CD4-positive, alpha-beta T cell treated with Interleukin-17A for 1 hour (primary cell): ENCODE measurements at places on chromosomes 11 and 22.

DNA sequence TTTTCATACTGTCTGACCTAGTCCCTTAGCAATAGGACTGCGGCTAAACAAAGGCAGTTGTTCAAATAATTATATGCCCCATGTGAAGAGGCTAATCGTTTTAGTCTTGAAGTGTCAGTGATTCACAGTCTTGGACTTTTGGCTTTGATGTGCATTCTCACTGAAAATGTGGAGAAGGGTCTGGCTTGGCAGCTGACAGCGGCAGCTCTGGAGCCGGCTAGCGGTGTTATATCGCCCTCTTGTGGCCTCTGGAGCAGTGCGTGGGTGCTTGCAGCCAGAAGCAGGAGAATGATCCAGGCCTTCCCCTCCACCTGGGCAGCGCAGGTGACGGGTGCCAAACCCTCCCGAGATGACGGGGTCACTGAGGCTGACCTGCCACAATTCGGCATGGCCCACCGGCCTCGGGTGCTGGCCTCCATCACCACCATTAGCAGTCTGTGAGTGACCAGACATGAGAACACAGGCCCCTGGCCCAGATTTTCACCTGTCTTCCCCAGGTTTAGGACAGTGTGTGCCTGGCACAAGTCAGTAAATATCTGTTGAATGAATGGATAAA, 90.3 kb upstream of the PITPNB start:
- peak; percentile 73 for DNase-seq

DNA sequence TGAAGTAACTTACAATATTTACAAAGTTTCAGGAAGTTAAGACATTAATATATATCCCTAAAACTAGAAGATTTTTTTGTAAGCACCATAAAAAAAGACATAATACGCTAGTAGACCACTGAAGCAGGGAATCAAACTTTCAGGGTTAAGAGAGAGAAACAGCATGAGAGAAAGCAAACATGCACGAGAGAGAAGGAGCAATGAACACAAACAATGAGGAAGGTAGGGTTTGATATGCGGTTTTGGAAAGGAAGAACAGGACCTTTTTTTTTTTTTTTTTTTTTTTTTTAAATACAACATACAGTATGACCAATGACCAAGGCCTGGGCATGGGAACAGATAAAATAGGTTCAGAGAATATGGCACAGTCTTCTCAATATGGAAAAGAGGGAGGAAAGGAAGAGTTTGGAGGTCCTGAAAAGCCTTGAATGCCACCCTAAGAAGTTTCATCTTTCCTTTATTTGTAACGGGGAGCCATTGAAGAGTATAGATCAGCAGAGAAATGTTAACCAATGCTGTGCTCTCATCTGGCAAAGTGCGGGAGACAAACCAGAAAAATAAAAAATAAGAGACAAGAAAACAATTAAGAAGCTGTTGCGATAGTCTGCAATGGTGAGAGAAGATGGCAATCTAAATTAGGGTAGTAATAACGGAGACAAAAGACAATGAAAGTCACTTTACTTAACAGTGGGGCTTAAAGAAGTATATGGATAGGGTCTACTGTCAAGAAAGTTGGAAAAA, 101.0 kb downstream of the USP35 start:
- no peak for DNase-seq

DNA sequence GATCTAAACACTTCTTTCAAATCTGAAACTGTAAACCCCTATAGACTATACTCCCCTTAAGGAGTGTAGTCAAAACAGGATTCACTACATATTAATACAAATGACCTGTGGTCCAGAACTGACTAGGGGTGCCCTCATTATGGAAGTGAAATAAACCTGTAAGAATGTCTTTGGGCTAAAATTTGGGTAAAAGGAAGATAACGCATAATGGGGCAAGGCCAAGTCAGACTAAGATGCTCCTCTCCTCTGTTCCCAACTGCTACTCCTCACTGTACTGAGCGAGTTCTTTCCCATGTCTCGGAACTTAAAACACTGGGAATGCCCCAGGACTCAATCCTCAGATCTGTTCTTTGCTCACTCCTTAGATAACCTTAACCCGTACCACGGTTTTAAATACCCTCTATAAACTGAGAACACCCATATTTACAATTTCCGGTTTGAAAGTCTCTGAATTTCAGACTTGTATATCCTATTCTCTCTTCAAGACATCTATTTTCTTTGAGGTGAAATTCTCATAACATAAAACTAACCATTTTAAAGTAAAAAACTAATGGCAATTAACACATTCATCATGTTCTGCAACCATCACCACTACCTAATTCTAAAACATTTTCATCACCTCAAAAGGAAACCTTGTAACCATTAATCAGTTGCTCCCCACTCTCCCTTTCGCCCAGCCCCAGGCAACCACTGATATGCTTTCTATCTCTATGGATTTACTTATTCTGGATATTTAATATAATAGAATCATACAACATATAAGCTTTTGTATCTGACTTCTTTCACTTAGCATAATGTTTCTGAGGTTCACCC, 4.0 kb downstream of the THAP12 start:
- DNase-seq, result no peak

GRCh38 chr11:115939104-115939730, 435.0 kb upstream of the CADM1 start:
- no peak for DNase-seq

GRCh38 chr22:25722626-25723025, 19.4 kb upstream of the MYO18B start:
- no peak for DNase-seq

GRCh38 chr11:65854161-65854592, 3.8 kb downstream of the CFL1 start:
- DNase-seq, result no peak

DNA sequence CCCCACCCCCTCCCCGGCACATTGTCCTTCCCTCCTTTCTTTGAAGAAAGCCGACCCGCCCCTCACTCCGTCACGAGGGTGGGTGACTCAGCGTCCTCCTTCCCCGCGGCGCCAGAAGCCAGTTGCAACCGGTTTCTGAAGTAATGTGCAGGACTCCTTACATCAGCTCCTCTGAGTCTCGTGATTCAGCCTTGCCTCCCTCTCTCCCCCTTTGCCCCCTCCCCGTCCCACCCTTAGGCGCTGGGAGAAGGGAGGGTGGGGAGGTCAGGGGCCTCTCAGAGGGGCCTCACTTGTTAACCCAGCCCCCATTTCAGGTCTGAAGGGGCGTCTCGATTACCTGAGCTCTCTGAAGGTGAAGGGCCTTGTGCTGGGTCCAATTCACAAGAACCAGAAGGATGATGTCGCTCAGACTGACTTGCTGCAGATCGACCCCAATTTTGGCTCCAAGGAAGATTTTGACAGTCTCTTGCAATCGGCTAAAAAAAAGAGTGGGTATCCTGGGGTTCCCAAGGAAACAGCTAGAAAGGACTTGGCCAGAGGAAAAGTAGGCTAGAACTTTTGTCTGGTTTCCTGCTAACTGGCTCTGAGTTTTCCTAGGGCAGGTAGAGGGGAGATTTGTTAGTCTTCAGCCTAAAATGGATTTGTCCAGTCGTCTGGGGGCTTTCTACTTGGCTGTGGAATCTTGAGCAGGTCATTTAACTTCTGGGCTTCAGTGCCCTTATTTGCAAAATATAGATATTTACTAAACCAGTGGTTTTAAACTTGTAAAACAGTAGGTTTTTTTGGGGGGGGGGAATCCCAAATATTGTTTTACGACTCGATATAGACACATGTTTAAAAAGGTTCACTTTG, 1.1 kb downstream of the SLC3A2 start:
- DNase-seq, result peak; percentile 92

GRCh38 chr11:11335043-11335442, 18.0 kb downstream of the CSNK2A3 start:
- no peak for DNase-seq

DNA sequence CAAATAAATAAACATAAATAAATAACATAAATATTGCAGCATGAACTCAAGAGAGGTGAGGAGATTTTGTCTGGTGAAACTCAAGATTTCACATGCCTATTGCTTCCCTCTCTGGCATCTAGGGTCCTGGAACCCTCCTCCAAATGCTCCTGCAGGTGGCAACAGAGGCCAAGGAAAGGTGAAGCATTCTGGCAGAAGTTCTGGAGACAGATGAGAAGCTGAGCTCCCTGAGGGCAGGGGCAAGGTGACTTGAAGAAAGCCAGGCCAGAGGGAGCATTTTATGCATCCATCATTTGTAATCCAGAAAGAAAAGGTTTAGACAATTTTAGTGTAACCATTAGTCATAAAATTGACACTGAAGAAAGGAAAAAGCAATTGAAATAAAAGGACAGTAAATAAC, 64.9 kb downstream of the ENDOD1 start:
- peak; percentile 80 for DNase-seq

GRCh38 chr11:44454666-44455065, 110.8 kb upstream of the CD82 start:
- DNase-seq, result no peak

- no peak for DNase-seq
Observed at GRCh38 chr11:1770528-1770927, 6.8 kb upstream of the CTSD start.

GRCh38 chr11:79705648-79706047, 264.8 kb upstream of the TENM4 start:
- DNase-seq, result no peak

GRCh38 chr11:33769542-33769941, 4.8 kb downstream of the FBXO3 start:
- no peak for DNase-seq

GRCh38 chr11:112983887-112984286, 22.7 kb downstream of the NCAM1 start:
- DNase-seq, result no peak

DNA sequence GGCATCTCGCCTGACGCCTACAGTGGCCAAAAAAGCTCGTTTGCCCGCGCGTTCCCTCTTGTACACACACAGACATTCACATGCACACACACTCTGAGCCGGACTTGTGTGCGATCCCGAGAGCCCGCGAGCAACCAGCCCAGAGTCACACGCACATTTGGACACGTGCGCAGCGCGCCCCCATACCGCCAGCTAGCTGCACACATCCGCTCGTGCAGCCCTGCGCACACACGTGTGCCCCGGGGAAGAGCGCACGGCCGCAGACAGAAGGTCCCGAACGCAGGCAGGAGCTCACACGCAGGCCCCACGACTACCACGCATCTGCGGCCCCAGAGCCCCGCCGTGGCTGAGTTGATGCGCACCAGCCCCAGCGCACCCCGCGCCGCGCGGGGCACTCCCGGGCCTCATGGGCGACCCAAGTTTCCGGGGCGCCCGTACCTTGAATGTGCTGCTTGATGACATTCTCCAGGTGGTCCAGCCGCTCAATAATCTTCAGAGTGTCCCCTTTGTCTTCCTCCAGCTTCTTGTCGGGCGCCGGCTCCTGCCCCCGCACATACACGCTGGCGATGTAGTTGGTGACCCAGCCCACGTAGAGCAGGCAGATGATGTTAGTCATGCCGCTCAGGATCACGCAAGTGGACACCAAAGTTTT, 758 bp downstream of the GALNT18 start:
- DNase-seq, result no peak

DNA sequence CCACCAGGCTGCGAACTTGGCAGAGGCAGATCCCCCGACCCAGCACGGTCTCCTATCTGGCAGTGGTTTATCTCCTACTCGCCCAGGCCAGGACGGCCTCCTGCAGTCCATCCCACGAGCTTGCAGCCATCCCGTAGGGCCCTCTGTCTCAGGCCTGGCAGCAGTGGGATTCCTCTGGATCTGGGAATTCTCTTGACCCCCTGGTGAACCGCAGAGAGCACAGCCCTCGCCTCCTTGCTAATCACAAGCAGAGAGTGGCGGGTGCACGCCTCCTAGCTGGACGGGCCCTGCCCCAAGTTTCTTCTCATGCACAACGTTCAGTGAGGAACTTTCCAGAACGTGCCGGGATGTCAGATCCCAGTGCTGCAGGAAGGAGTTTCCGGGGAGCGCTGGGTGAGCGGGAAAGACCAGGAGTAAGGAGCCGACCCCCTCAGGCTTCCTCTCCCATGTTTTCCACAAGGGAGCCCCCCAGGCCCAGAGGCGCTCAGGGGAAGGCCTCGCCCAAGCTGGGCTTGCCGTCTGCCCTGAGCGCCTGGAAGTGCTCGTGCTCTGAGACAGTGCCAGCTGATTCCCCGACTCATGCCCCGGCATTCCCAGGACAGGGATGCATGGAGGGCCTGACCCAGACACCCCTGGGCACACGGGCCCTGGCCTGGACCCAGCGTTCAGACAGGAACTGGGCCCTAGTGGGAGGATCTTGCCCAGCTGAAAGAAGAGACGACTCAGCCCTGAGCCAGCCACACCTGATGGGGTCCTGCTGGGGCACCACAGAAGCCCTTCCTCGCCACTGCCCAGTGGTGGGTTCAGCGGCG, 24.6 kb downstream of the IGF2 start:
- DNase-seq, result no peak
